ENCODE measurements at places on chromosomes 7 and 10.
A peak's percentile ranks its signal among the peaks of the same experiment; 100 is the strongest.

DNA sequence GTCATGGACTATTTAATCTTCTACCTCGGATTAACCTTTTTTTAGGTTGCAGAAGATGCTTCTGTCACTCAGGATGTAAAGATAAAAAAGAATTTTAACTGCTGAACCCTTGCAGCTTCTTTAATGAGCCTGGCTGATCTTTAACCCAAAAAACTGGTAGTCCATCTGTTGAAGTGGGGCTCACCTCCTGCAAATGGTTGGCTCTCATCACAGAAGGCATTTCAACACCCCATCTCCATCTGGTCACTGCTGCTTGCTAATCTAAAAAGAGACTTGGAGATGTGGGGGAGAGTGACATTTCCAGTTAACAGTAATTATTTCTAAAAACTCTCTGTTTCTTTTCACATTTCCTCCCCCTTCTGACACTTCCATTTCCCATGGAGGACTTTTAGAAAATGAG lies 208.6 kb downstream of the LHFPL3 start:
- DNase-seq: no peak

- DNase-seq: no peak
Measured at GRCh38 chr7:19105546-19105945, 11.9 kb downstream of the TWIST1 start.

- DNase-seq: peak; percentile 79
Measured at GRCh38 chr7:23184709-23185359, 3.0 kb downstream of the NUP42 start.

DNA sequence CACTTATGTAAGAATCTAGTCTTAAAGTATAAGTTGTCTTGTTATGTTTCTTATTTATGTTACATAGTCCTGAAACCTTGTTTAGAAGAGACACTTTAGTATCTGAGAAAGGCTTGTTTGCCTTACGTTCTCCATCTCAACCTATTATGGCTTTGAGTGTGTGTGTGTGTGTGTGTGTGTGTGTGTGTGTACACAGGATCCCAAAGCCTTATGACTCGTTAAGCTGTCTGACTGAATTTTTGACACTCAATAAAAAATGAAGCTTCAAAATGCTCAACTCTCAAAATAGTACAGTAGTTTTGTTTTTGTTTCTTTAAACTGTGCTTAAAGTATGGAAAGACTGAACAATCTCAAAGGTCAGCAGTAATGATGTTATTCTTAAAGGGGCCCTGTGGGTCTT lies 18.0 kb downstream of the CALU start:
- DNase-seq: no peak

DNA sequence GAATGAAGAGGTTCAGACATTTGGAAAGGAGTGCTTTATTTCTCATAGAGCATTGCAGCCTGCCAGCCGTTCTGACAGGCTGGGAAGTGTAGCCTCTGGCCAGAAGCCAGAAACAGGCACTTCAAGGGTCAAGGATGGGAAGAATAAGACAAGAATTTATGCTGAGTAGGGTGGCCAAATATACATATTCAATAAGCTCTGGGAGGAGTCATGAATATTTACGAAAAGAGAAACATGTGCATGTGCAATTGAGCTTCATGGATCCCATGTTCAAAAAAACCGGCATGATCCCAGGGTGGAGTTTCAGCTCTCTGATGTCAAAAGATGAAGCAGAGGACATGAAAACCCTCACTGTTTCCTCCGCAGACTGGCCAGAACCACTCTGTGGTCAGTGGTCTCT lies 32.9 kb downstream of the TLX1 start:
- DNase-seq: no peak

DNA sequence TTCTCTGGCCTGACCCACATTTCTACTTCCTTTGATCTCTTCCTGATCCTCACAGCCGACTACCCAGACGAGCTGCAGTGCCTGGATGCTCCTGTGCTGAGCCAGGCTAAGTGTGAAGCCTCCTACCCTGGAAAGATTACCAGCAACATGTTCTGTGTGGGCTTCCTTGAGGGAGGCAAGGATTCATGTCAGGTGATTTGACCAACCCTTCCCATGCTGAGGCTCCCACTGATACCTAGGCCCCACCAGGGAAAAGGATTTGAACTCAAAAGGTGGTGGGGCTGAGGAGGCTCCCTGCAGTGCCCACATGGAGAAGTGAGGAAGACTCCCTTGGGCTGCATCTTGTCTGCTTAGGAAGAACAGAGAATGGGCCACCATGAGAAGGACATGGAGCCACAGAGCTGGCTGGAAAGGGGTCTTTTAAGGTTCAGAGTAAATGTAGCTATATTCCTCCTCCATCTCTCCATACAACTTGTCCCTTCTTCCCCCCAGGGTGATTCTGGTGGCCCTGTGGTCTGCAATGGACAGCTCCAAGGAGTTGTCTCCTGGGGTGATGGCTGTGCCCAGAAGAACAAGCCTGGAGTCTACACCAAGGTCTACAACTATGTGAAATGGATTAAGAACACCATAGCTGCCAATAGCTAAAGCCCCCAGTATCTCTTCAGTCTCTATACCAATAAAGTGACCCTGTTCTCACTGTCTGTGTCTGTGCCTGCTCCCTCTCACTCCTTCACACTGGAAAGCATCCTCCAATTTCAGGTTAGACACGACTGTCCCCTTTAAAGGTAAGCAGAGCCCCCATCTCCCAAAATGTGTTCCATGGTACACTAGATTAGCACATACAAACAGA lies 3.3 kb downstream of the PRSS1 start:
- no peak for DNase-seq

DNA sequence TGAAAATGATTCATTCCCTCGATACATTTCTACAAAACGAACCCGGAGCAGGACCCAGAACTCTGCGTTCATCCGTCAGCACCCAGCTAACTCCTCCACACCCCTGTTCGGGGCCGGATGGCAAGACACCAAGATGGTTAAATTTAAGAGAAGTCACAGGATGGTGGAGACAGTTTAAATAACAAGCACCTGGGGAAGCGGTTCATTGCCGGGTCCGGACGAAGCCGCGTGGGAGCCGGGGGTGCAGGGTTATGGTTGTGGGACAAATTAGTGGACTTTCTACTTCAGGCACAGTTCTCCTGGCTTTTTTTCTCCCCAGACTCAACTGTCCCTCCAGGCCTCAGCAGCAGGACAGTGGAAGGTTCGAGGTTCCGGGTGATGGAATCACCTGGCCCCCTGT lies 45.4 kb downstream of the ASB13 start:
- DNase-seq: no peak

GRCh38 chr7:7408001-7408770 lies 127.5 kb downstream of the COL28A1 start:
- DNase-seq: no peak

- no peak for DNase-seq
Measured at GRCh38 chr7:106134241-106134640, 22.1 kb upstream of the SYPL1 start.

- DNase-seq: peak; percentile 33
Measured at GRCh38 chr10:96764425-96765060, 44.2 kb upstream of the PIK3AP1 start.

GRCh38 chr7:135795846-135796570 lies 47.4 kb upstream of the FAM180A start:
- DNase-seq: no peak

DNA sequence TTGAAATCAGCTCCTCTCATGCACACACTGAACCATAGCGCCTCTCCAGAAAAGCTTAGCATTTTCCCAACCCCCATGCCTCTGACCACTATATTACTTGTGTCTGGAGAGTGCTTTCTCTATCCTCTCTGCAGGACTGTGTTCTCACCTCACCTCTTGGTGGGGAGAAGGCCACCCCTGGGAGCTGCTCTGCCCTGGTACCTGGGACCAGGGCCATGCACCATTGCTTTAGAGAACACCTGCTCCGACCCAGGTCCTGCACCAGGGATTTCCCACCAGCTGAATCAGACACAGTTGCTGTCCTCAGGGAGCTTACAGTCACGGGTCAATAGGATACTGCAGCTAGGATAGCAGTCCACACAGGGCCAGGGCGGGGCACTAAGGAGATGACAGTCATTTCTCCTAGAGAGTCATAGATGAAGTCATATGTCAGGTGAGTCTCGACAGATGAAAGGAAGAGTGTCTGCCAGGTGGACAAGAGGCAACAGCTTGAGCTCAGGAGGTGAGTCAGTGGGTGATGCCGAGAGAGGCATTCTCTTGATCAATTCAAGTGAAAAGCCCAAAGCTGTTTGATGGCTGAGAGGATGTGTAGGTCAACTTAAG lies 619 bp upstream of the LMTK2 start:
- DNase-seq: no peak

DNA sequence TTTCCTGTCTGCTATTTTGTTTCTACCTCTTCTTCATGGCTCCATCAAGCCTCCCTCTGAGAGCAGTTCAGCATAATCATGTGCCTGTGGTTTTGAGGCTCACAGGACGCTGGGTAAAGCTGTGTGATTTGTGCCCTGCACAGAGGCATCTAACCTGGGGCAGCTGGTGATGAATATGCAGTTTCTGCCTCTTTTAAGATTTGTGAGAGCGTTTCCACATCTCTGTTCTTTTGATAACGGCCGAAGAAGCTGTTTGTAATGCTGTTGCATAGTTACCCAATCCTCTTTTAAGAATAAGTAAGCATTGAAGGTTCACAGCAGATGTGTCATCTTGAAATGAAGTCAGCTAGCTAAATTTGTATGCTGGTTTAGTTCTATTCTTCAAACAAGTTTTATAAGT lies 45.2 kb downstream of the PNLIPRP3 start:
- DNase-seq: peak; percentile 37

GRCh38 chr10:27820637-27821036 lies 75.0 kb upstream of the MKX start:
- DNase-seq: no peak

GRCh38 chr7:7816084-7816483 lies 97.7 kb upstream of the RPA3 start:
- DNase-seq: no peak

- DNase-seq: no peak
Measured at GRCh38 chr7:83325083-83325482, 162.4 kb upstream of the PCLO start.

DNA sequence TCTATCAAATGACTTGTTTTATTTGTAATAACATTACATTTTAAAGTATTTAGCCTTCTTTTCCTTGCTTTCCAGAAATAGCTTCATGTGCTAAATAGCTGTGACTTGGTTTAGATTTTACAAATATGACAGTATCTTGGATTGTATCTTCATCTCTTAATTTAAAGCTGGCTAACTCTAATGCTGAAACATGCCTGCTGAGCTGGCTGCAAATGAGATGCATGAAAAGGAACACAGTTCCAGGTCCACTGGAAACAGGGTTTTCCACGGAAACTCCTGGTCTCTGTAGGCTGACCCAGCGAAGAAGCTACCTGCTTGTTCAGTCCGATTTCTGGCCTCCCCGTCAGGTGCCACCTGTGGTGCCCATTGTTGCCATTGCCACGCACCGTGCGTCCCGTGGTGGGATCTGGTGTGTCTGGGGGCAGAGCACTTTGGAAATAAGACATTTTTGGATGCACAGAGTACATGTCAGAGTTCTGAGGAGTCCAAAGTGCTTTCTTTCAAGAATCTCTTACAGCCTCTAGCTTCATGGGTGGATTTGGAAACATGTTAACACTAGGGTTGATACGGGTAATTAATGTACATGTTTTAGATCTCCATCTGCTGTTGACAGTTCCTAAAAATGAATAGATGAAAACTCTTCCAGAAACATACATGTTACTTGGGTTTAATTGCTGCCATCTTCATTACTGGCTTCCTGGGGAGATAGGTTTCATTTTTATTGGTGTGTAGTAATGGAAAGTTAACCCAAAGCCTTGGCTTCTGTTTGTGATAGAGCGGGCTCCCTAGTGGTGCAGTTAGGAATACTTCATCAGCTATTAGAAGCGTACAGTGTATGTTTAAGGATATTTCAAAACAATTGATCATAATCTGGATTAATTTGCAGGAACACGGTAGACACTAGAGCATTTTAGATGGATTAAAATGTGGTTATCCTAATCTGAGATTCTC lies 45.0 kb downstream of the SHH start:
- no peak for DNase-seq

- DNase-seq: peak; percentile 9
Measured at GRCh38 chr10:25226775-25227682, 52.2 kb downstream of the GPR158 start.

DNA sequence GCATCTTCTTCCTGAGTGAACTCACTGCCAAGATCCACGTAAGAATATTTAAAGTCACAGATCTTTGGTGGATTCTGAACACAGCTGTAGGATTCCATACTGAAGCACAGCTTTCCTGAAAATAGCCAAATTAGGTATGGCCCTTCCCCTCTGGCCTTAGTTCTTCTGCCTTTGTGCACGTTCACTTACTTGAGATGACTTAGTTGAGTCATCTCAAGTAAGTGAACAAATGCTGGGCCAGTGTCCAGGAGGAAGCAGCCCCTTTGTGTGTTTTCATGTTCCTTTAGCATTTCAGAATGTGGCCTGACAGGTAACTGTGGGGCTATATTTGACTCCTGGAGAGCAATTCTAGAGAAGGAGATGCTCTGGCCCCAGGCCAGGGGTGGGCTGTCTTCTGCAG lies 51.5 kb downstream of the CCNY start:
- no peak for DNase-seq

GRCh38 chr7:81158189-81158588 lies 239.3 kb upstream of the SEMA3C start:
- no peak for DNase-seq

DNA sequence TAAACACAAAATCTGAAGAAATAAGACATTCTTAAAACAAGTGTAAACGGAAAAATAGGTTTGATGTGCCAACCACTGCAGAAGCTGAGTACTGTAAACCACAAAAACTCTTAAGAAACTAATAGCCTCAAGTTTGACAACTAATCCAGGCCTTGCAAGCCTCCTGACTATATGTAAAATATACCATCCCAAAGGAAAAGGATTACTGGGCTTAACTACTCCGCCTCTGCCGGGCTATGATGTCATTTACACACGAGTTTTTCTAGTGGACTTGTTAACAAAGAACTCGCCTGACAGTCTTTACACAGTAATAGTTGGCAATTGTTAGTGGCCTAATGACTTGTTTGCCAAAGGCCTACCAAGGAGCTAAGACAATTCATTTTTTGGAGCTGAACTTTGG lies 2.1 kb downstream of the KIF5B start:
- DNase-seq: peak; percentile 50

DNA sequence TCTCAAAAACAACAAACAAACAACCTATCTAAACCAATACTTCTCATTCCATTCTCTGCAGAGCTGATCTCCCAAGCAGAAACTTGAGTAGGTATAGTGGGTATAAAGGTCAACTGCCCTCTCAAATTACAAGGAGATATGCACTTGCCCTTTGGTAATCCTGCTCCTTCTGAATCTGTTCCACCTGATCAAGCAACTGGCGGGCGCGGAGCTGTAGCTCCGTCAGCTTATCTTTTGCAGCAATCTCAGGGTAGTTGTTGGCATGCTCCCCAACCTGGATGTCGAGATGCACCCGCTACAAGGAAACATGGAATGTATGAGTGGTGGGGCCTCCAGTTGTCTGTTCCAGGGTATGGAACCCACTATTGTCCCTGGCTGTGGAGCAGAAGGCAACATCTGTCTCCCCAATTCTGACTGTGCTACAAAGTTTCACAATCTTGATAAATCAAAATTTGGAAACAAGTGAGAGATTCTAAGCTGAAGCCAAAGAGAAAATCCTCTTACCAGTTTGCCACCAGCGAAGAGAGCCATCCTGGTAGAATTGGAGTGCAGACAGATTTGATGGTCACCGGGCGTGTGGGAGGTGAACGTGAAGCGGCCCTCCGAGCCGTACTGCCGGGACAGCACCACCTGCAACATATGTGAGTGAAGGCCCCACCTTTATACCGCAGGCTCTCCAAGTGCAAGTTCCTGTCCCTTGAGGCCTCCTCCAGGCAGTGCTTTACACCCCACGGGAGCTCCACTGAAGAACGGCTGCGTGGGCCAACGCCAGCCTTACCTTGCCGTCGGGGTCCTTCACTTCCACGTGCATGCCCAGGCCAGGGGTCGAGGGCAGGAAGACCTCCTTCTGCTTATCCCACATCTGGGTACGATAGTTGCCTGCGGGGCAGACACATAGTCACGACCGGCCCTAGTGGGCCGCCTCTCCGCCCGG lies 819 bp downstream of the TMED4 start:
- DNase-seq: no peak

All from suppressor macrophage treated with lipopolysaccharide for 1 hour (primary cell).